Right forelimb (tissue), 1 donor: ENCODE measurements at places on chromosomes 12 and 14.

- no peak for DNase-seq
These were observed 98.6 kb downstream of the SCARB1 start for GRCh38 chr12:124764870-124765580.

DNA sequence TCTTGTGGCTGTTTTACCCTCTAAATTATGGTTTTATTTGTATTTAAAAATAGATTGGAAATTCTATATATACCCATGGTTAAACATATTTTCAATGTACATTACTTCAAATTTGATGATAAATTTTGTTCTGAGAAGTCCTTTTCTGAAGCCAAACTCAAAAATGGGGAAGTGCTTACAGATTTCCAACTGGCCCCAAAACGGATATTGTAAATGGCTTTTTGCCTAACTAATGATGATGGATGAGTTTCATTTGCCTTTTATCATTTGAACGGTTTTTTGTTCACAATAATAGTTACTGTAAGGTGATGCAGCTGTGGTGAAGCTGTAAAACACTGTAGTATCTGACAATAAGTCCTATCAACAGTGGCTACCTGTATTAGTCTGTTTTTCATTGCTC lies 136.9 kb downstream of the FUT8 start:
- no peak for DNase-seq

DNA sequence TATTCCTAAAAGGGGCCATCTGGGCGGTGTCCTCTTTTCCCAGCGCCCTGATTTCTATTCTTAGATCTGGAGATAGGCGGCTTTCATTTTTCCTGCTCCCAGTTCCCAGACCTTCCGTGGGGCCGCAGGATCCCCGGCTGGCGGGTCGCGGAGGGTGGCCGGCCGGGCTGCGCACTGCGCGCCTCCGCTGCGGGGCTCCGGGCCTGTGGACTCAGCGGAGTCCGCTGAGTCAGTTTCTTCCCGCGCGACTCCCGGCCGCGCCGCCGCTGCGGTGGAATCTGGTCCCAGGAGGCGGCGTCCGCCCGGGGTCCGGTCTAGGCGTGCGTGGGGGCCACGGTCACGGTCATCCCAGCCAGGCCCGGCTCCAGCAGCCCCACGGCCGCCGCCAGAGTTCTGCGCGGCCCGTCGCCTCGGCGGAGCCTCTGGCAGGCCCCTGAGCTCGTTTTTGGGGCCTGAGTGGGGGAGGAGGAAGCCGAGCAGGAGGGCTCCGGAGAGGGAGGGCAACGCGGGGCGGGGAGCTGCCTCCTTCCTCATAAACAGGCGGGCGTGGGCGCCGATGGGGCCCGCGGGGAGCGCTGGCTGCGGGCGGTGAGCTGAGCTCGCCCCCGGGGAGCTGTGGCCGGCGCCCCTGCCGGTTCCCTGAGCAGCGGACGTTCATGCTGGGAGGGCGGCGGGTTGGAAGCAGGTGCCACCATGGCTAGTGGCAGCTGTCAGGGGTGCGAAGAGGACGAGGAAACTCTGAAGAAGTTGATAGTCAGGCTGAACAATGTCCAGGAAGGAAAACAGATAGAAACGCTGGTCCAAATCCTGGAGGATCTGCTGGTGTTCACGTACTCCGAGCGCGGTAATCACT lies at the start of gene LRRK2:
Gene LRRK2, plus strand, starts transcription at position 559 of the 853 bp plus-strand sequence. Its CDS starts 135 bp downstream, at position 694.
- peak; percentile 85 for DNase-seq

DNA sequence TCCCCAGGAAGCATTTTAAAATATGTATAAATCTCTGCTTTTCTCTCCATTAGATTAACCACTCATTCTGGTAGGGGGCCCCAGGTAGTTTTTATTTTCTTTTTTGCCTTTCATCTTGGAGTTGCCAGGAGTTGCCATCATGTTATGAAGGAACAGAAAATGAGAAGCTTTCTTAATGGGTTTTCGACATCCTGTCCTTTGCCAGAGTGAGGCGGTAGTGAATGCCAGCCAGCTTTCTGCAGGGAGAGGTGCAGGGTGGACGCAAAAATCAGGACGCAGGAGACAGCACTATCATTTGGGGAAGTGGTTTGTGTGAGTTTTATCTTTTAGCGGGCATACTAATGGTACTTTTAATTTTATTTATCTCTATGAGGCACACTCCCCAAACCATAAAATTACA lies 1.7 kb downstream of the RASSF8 start:
- DNase-seq = no peak

GRCh38 chr12:41992022-41992421 lies 152.7 kb downstream of the GXYLT1 start:
- DNase-seq = no peak

DNA sequence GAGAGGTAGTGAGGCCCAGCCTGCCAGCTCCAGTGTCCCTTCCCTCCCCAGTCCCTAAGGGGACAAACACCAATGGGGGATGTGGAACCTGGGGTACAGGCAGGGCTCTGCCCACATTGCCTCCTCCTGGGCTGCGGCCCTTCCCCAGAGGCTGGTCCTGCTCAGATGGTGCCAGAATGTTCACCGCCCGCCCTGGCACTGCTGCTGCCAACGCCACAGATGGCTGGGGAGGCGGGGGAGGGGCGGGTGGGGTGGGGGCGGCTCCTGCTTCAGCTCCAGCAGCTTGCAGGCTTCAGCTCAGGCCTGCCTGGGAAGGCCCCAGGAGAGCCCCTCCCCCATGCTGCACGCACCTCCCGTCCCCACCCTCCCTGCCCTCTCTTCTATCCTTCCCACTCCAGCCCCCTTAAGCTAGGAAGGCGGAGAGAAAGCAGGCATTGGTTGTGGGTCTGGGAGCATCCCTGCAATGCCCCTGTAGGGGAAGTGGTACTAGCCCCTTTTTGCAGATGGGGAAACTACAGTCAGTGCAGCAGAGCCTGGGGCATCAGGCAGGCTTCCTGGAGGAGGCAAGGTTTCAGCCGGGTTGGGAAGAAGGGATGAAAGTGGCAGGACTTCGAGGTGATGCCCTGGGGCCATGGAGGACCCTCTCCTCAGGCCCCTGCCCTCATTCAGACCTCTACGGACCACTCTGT lies 2.0 kb upstream of the BEGAIN start:
- peak; percentile 42 for DNase-seq

DNA sequence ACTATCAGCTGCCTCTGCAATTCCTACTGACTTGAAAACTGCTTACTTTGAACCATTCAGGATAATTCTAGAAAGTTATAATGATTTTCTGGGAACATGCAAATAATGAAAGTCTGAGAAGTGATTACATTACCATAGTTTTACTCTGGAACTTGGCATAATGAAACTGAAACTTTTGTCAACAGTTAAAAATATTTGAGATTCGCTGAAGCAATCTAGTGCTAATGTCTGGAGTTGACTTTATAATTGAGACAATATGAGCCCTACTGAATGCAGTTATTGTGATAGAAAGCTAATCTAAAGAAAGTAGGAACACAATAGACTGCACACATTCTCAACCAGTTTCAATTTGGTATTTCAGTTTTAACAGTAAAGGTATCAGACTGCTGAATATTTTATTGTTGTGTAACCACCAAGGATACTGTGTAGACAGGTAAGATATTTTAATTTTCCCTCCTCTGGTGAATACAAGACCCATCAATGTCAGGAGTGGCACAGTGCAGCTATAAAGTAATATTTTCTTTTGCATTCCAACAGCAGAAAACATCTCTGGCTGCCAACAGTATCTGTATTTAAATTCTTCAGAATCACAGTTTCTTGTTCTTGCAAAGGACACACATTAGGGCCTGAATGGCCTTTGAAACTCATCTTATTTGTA lies 483.5 kb downstream of the ATP23 start:
- DNase-seq = no peak

GRCh38 chr12:120741476-120742421 lies 16.1 kb downstream of the ACADS start:
- DNase-seq = peak; percentile 61

GRCh38 chr12:111034886-111035577 lies 114.7 kb upstream of the MYL2 start:
- DNase-seq = no peak

GRCh38 chr14:60532442-60532841 lies 23.5 kb downstream of the SIX6 start:
- DNase-seq = no peak
